ENCODE measurements at places on chromosomes 5 and 9. TPM values are rescaled to one million over a fixed set of nuclear protein-coding genes. Genes with fewer than 3 reads are reported as not detected.

The ST6GALNAC4 gene
- 51.1 TPM for total RNA-seq

The IL17B gene
- total RNA-seq = not detected

The SPINK6 gene
- total RNA-seq = not detected

The CER1 gene
- not detected for total RNA-seq

The BTNL3 gene
- not detected for total RNA-seq

The PCDHA6 gene
- total RNA-seq = not detected

The PLEKHG4B gene
- 0.03 TPM for total RNA-seq

The SH3GLB2 gene
- 98.7 TPM for total RNA-seq

The PDGFRB gene
- 41.5 TPM for total RNA-seq

The DPM2 gene
- 54.2 TPM for total RNA-seq

The ZNF883 gene
- total RNA-seq = 1.1 TPM

The CBY3 gene
- total RNA-seq = 0.40 TPM

The GRXCR2 gene
- total RNA-seq = not detected

The DCAF10 gene
- 19.8 TPM for total RNA-seq

The B4GALT7 gene
- total RNA-seq = 26.2 TPM

The SYNPO gene
- 0.28 TPM for total RNA-seq

The OBP2B gene
- total RNA-seq = not detected

The C9orf50 gene
- total RNA-seq = not detected

The TNFSF15 gene
- total RNA-seq = 1.0 TPM

The ADGRD2 gene
- total RNA-seq = not detected

The CAVIN4 gene
- total RNA-seq = not detected

The MYORG gene
- 5.5 TPM for total RNA-seq

The ATG10 gene
- total RNA-seq = 12.4 TPM

The CDH12 gene
- total RNA-seq = not detected

The EXOC3 gene
- 77.5 TPM for total RNA-seq

The NACC2 gene
- total RNA-seq = 11.2 TPM

The AGGF1 gene
- 28.6 TPM for total RNA-seq

The CARD6 gene
- total RNA-seq = 3.5 TPM

The SLC1A3 gene
- total RNA-seq = 1.5 TPM

The TMC1 gene
- not detected for total RNA-seq

The SLC4A9 gene
- 0.17 TPM for total RNA-seq

The ADGRV1 gene
- total RNA-seq = not detected

The GADD45G gene
- total RNA-seq = 8.9 TPM

The ACSL6 gene
- total RNA-seq = 34.6 TPM

The PSAT1 gene
- total RNA-seq = 78.9 TPM

The PCSK5 gene
- 7.1 TPM for total RNA-seq

The C9orf152 gene
- total RNA-seq = not detected

The PFN3 gene
- not detected for total RNA-seq

All from activated naive CD8-positive, alpha-beta T cell treated with anti-CD3 and anti-CD28 coated beads, Interleukin-2, amount 10 ng/mL, durations not matched to agents 7 days and 5 days (primary cell).